Caco-2 (cell line): ENCODE measurements at places on chromosomes 1 and 21. TPM values are rescaled to one million over a fixed set of nuclear protein-coding genes. Genes with fewer than 3 reads are reported as not detected.
A peak's percentile ranks its signal among the peaks of the same experiment; 100 is the strongest.

PRAMEF13 gene
- total RNA-seq, result not detected in 2 replicates

LCE2B gene
- not detected in 2 replicates for total RNA-seq

OR2AK2 gene
- total RNA-seq, result not detected in 2 replicates

F13B gene
- 0.39 TPM in 1 of 2 replicates, not detected in the other for total RNA-seq

POU3F1 gene
- total RNA-seq, result not detected in 2 replicates

KIAA1614 gene
- total RNA-seq, result 0.26 and 0.29 TPM in 2 replicates

OLFML2B gene
- total RNA-seq, result 0.43 and 0.56 TPM in 2 replicates

TMEM79 gene
- total RNA-seq, result 9.5 and 10.7 TPM in 2 replicates

IL23R gene
- total RNA-seq, result not detected in 2 replicates

FAAH gene
- total RNA-seq, result 29.1 and 30.9 TPM in 2 replicates

KPRP gene
- not detected in 2 replicates for total RNA-seq

DNA sequence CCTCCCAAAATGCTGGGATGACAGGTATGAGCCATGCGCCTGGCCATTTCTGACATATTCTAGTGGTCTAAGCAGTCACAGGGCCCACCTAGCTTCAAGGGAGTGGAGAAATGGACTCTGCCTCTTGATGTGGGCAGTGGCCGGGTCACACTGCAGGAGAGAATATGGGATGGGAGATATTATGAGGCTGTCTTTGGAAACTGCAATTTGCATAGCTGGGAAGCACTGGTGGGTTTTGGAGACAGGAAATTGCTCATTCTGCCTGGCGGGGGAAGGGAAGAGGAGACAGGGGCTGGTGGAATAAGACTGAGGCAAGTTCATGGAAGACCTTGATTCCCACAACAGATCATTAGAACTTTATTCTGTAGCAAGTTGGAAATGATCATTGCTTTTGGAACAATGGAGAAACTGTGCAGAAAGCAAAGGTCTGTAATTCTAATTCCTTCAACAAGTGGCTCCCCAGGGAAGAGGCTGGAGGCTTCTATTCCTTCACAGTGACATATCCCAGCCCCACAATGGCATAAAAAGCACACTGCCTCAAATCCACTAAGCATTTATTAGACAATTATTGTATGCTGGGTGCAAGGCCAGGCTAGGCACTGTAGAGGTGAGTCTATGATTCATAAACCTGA lies 10.5 kb downstream of the NCMAP start:
- H3K4me1 ChIP-seq, result 0 out of 2 replicates have a peak, but pooled peaks cover 9% of the 10 kb centered on the region
- no peak overlapping the region for H3K4me3 ChIP-seq
- H3K27me3 ChIP-seq, result no peaks in the 10 kb centered on the region
- H3K27ac ChIP-seq, result no peak overlapping the region
- DNase-seq, result no peak

DNA sequence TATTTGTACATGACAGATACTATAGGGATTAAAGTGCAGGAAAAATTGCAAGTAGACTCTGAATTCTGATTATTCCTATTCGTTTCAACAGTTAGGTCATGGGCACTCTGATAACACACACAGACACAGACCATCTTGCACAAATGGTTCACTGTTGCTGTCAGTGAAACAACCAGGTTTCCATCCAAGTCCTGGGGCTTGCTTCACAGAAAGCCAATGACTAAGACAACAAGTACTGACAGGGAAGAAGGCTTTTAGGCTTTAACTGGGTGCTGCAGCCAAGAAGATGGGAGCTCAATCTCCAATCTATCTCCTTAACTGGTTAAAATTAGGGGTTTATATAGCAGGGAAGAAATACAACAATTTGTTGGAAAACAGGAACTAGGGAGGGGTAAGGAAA lies 57.6 kb downstream of the RIMS3 start:
- H3K4me3 ChIP-seq, result no peak overlapping the region
- no peak for DNase-seq
- H3K27me3 ChIP-seq, result no peaks in the 10 kb centered on the region
- H3K36me3 ChIP-seq, result no peaks in the 10 kb centered on the region

DNA sequence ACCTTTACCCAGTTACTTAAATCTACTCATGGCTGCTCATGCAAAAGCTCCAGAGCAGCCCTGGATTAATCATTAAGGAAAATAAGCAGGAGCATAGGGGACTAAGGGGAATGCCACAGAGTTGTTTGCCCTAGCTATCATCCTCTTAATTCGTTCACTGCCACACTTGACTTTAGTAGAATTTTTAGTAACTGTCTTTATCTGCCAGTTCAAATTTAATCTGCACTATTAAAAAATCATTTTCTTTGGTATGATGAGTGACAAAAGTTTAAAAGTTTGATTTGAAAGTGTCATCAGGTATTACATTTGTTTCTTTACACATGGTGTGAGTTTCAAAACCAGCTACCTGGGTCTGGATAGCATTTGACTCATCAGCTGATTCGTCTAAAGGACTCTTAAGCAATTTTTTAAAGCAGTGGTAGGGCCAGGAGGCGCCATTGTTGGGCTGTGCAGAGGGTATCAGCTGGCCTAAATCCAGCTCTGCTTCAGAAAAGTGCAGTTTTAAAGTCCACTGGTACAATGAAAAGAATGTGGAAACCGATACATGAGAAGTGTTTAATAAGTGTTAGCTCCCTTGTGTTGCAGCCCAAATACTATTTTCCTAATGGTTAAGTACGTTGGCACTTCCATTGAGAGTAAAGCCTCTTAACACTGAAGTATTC lies 69.9 kb upstream of the DR1 start:
- H3K36me3 ChIP-seq, result no peaks in the 10 kb centered on the region
- no peak overlapping the region for H3K4me3 ChIP-seq
- no peak for DNase-seq
- H3K4me1 ChIP-seq, result peaks cover 21% of the 10 kb centered on the region

GRCh38 chr1:39292401-39292800 lies 87.9 kb downstream of the MACF1 start:
- H3K27ac ChIP-seq, result no peak overlapping the region
- no peaks in the 10 kb centered on the region for H3K27me3 ChIP-seq
- H3K36me3 ChIP-seq, result no peaks in the 10 kb centered on the region
- no peak for DNase-seq
- H3K4me1 ChIP-seq, result no peaks in the 10 kb centered on the region
- H3K4me3 ChIP-seq, result no peak overlapping the region

GRCh38 chr1:61259379-61260148 lies 177.2 kb downstream of the NFIA start:
- H3K4me3 ChIP-seq, result no peak overlapping the region
- H3K36me3 ChIP-seq, result no peaks in the 10 kb centered on the region
- H3K27ac ChIP-seq, result no peak overlapping the region
- DNase-seq, result no peak

DNA sequence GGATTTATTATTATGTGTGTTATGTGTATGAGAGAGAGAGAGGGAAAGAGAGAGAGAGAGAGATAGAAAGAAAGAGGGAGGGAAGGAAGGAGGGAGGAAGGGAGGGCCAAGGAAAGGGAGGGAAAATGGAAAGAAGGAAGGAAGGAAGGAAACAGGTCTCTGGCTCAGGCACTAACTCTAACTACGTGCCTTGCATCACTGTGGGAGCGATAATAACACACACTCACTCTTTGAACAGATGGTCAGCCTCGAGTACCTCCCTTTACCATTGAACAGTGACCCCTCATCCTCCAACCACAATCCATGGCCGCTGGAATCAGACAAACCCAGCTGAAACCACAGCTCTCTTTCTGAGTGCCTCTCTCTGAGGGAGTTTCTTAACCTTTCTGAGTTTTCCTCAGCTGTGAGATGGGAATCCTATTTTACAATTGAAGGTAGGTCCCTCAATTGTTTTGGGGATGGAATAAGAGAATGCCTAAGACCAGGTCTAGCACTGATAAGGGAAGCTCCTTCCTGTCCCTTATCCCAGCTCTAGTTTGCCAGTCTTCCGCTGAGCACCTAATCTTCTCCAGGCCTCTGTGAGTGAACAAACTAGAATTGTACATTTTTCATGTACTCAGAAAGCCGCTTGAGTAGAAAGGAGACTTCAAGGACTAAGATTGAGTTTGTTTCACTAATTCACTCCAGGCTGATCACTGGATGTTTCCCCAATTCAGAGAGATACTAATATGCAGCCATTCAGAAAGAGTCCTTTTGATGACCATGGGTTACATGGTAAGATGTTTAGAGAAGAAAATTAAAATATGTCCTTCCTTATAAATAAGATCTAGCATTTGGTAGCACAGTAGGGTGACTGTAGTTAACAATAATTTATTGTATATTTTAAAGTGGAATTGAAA lies 62.8 kb downstream of the IRF2BP2 start:
- peaks cover 39% of the 10 kb centered on the region for H3K4me1 ChIP-seq
- H3K4me3 ChIP-seq, result no peak overlapping the region
- no peaks in the 10 kb centered on the region for H3K27me3 ChIP-seq
- peak overlapping the region; percentile 48 for H3K27ac ChIP-seq

DNA sequence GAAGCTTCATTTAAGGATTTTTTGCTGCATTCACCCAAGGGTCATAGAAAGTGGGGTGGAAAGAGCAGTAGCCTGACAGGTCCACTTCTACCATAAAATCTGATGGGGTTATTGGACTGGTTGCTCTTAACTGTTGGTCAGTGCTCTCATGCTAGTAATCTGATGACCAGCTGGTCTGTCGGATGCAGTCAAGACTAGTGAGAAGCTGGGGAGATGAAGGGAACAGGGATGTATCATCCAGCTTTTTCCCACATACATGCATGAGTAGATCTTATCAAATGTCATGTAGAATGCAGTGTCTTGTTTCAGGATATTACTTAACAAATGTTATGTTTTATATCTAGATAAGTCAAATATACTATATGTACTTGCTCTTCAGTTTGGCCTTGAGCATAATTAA lies 11.1 kb downstream of the ATP1B1 start:
- peaks cover 77% of the 10 kb centered on the region for H3K4me1 ChIP-seq
- H3K36me3 ChIP-seq, result peaks cover 9% of the 10 kb centered on the region
- DNase-seq, result no peak
- no peak overlapping the region for H3K4me3 ChIP-seq

- no peaks in the 10 kb centered on the region for H3K27me3 ChIP-seq
- peak overlapping the region; percentile 80 for H3K27ac ChIP-seq
- no peak overlapping the region for H3K4me3 ChIP-seq
- peaks cover 87% of the 10 kb centered on the region for H3K4me1 ChIP-seq
- peak; percentile 52 for DNase-seq
Measured at GRCh38 chr21:43588957-43589356, 70.3 kb downstream of the HSF2BP start.

DNA sequence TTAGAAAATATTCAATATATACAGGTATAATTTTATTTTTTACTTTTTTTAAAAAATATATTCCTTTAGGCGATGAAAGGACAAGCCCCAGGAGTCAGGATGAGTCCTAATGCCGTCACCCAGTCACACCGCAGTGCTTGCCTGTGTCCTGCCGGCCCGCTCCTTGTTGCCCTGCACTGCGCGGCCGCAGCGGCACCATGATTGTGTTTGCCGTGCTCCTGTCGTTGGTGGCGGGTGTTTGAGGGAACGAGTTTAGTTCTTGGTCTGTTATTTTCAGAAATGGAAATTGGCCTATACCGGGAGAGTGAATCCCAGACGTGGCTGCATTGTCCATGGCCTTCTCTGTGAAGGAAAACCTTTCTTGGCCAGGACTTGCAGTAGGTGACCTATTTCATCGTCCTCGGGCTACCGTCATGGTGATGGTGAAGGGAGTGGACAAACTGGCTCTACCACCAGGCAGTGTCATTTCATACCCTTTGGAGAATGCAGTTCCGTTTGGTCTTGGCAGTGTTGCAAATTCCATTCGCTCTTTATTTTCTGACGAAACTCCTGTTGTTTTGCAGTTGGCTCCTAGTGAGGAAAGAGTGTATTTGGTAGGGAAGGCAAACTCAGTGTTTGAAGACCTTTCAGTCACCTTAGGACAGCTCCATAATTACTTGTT lies 45.9 kb upstream of the CRB1 start:
- no peaks in the 10 kb centered on the region for H3K36me3 ChIP-seq
- no peak overlapping the region for H3K27ac ChIP-seq
- H3K4me1 ChIP-seq, result no peaks in the 10 kb centered on the region
- no peak overlapping the region for H3K4me3 ChIP-seq

- H3K27me3 ChIP-seq, result no peaks in the 10 kb centered on the region
- peaks cover 60% of the 10 kb centered on the region for H3K4me1 ChIP-seq
- no peak overlapping the region for H3K4me3 ChIP-seq
Measured at GRCh38 chr1:207315435-207315834, 6.0 kb upstream of the CD55 start.

DNA sequence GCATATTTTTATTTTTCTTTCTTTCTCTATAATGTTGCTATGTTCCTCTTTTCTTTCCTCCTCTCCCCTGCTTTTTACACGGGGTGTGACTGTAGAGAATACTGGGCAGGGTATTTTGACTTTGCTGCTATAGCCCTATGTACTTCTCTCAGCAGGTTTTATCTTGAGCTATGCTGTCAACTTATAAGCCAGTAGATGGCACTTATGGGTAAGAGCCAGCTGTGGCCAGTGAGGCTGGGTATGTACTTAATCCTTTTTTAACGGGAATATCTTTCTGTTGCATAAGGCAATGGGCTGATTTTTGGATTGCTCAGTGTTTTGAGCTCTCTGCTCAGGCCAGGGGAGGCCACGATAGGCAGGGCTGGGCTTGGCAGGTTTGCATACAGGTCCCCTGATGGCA lies 99.0 kb downstream of the KCNK2 start:
- no peak overlapping the region for H3K4me3 ChIP-seq
- no peaks in the 10 kb centered on the region for H3K4me1 ChIP-seq
- no peak overlapping the region for H3K27ac ChIP-seq
- H3K27me3 ChIP-seq, result no peaks in the 10 kb centered on the region

- H3K36me3 ChIP-seq, result no peaks in the 10 kb centered on the region; the same call in 1 of the 2 replicates
- no peaks in the 10 kb centered on the region for H3K4me1 ChIP-seq
- DNase-seq, result no peak
Measured at GRCh38 chr1:12333036-12333785, 103.4 kb downstream of the VPS13D start.

DNA sequence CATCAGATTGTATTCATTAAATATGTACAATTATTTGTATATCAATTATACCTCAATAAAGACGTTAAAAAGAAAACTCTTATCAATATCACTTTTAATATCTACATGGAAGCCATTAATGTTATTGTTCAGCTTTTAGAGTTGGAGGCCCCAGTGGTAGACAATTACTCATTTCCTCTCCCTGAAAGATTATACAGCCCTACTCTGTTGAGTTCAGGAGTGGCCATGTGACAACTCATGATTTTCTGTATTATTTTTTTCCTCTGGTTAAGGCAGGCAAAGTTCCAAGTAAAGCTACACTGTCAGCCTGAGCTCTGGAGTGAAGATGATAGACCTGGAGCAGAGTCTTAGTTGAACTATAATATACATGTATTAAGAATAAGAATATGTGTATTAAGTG lies 247.9 kb upstream of the B3GALT2 start:
- no peak overlapping the region for H3K27ac ChIP-seq
- no peak for DNase-seq
- 0 out of 2 replicates have a peak, but pooled peaks cover 8% of the 10 kb centered on the region for H3K4me1 ChIP-seq
- H3K36me3 ChIP-seq, result no peaks in the 10 kb centered on the region

- H3K27ac ChIP-seq, result no peak overlapping the region
- H3K27me3 ChIP-seq, result no peaks in the 10 kb centered on the region
- no peaks in the 10 kb centered on the region for H3K36me3 ChIP-seq
- no peak overlapping the region for H3K4me3 ChIP-seq
Measured at GRCh38 chr1:27163093-27163492, 8.2 kb upstream of the SLC9A1 start.
